Epithelial cell of proximal tubule (primary cell): ENCODE measurements at places on chromosomes 4 and X.

DNA sequence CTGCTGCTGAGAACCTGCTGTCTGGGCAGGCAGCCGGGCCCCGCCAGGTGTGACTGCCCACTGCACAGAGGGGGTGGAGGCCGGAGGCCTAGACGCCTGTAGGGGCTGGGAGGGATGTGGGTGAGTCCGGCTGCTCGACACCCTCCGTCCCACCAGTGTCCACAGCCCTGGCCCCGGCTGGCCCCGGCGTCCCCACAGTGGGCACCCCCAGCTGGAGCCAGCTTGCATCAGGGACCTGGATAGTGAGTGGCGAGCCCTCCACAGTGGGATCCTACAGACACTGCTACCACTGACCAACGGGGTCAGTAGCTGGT, 34.7 kb upstream of the SPON2 start:
- DNase-seq = no peak

- DNase-seq = no peak
Observed at GRCh38 chr4:7467471-7467870, 32.7 kb upstream of the PSAPL1 start.

DNA sequence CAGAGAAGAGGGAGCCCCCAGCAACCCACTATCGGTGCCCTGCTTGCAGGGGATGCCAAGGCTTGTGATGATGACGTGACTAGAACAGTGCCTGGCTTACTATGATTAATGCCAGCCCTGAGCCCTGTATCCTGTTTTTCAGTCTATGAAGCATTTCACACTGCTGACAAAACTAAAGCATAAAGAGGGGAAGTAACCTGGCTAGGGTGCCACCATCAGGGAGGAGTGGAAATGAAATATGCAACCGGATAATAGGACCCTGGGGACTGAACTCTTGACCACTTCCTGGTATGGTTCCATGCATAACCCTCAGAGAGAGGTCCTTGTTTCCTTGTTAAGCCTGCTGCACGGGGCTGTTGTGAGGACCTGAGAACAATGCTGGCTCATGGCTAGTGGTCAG, 50.3 kb downstream of the MED28 start:
- no peak for DNase-seq

GRCh38 chr4:48380583-48381167, 39.3 kb downstream of the SLAIN2 start:
- DNase-seq = no peak

DNA sequence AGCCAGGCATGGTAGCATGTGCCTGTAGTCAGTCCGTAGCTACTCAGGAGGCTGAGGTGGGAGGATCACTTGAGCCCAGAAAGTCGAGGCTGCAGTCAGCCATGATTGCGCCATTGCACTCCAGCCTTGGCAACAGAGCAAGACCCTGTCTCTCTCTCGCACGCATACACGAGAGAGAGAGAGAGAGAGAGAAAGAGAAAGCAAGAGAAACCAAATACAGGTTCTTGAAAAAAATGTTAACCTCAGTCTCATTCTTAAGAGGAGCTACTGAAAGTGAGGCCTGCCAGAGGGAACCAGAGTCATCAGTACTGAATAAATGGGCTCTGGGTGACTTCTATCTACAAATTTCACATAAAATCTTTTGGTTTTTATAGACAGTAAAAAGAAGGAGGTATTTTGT, 42.9 kb downstream of the KIAA0232 start:
- DNase-seq = no peak

GRCh38 chr4:77358315-77358928, 201.4 kb downstream of the CCNG2 start:
- no peak for DNase-seq

DNA sequence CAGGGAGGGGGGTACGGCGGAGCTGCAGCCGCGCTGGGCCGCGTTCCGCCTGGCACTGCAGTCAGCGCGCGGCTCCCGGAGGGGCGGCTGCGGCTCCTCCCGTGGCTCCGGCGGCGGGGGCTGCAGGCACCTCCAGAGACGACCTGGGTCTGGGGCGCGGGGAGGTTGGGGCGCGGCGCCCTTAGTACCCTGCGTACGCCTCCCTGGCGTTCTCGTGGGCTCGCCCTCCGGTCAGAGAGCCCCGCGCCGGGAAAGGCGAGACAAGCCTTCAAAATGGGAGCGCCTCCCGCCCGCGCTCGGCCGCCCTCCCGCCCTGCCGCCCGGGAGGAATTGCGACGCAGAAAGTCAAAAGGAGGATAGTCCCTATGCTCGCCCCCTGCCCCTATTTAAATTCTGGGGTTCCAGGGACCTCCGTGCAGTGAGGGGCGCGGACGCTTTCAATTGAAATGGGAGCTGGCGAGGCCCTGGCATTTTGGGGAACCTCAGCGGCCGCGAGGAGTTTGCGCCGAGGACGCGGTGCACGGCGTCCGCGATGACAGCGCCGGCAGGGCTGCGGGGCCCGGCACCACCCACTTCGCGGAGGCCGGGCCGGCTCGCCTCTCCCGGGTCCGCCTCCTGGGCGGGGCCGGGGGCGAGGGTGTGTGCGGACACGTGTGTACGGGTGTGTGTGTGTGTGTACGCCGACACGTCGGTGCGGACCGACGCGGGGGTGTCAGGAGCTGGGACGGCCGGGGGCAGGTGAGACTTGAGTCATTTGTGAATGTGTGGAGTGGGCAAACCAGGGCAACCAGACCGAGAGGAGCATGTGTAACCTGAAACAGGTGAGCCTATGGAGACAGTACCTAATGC, 544 bp downstream of the HERC3 start:
- DNase-seq = no peak

DNA sequence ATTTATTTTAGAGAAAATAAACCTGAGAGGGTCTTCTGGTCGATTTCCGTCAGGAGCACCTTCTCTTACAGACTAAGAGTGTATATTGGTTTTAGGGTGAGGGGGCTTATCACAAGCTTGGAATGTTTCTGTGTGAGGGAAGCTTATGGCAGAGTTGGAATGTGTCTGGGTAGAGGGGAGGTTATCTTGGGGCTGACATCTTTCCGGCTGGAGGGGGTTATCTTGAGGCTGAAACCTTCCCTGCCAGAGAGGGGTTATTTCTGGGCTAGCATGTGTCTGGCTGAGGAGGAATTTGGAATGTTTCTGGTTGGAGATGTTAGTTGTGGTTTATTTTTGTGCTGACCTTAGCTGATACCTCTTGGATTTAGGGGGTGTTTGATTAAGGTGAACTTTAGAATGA, 1312.1 kb downstream of the ADGRL3 start:
- no peak for DNase-seq

DNA sequence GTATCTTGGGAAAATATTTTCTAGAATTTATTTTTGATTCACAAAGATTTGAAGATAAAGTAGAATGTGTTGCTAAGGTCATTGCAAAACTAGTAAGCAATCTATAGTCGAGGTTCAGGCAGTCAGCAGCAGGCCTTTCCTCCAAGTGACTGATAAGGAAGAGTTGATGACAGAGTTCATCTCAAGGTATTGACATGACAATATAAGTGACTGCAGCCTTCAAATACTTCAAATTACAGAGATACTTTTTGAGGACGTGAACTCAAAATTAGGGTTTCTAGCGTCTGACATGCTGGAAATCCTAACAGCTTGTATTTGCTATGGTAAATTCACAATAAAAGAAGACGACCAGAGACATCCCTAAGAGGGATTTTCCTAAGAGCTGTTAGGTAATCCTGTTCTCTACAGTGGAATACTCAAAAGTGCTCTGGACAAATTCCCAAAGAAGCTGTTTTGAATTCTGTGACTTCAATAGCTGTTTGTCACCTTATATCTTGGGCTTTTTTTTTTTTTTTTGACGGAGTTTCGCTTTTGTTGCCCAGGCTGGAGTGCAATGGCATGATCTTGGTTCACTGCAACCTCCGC, 7.4 kb downstream of the ARHGAP10 start:
- DNase-seq = no peak

- DNase-seq = no peak
Observed at GRCh38 chr4:95898226-95898625, 58.3 kb downstream of the PDHA2 start.

DNA sequence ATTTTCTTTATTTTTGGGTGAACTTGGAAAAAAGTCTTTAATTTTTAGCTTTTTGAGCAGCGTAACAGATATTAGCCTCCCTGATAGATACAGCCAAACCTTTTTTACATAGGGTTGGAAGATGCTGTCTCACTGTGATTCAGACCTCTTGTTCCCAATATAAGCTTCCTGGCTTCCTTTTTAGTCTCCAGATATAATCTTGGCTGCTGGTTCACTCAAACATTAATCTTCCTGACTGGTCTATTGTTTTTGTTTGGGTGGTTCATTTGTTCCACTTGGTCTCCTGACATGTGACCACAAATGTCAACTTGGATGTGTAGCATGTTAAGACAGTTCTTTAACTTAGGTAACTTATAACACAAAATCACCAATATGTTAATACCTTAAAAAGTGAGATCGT, 23.0 kb downstream of the RPA4 start:
- DNase-seq = no peak

- DNase-seq = no peak
Observed at GRCh38 chr4:38024206-38024509, 64.0 kb downstream of the PTTG2 start.

- no peak for DNase-seq
Observed at GRCh38 chrX:143683486-143683885, 37.1 kb downstream of the SPANXN2 start.

GRCh38 chrX:48278958-48279357, 23.8 kb downstream of the SSX1 start:
- no peak for DNase-seq

DNA sequence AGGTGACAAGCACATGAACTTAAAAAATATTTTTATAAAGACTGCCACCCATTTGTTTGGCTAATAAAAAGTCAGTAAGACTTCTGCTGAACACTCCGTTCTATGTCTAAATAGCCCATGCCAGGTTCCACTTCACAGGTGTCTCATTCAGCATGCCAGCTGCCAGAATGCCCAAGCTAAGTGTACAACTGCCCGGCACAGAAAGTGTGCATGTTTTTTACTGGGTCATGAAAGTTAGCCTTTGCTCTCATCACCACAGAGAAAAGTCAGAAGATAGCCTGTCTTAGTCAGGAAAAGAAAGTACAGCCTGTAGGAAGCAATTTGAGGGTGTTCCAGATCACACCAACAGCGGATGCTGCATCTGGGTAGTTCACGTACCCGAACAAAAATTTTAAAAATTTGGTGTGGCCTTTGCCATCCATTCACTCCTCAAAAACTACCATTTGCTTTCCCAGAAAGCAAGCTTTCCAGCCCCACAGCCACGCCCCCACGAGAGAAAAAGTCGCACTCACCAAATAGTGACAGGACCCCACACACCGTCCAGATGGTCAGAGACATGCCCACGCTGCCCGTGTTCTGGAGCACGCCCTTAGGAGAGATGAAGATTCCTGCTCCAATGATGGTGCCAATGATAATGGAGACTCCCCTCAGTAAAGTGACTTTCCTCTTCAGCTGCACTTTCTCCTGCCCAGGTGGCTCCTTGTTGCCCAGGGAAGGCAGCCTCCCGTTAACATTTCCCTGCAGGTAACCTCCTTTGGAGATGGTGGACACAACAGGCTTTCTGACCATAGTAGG, 671 bp downstream of the SLC7A11 start:
- no peak for DNase-seq

- DNase-seq = peak; percentile 22
Observed at GRCh38 chrX:94178145-94178788, 504.3 kb downstream of the FAM133A start.

GRCh38 chrX:40632199-40632598, 9.0 kb downstream of the MPC1L start:
- no peak for DNase-seq

DNA sequence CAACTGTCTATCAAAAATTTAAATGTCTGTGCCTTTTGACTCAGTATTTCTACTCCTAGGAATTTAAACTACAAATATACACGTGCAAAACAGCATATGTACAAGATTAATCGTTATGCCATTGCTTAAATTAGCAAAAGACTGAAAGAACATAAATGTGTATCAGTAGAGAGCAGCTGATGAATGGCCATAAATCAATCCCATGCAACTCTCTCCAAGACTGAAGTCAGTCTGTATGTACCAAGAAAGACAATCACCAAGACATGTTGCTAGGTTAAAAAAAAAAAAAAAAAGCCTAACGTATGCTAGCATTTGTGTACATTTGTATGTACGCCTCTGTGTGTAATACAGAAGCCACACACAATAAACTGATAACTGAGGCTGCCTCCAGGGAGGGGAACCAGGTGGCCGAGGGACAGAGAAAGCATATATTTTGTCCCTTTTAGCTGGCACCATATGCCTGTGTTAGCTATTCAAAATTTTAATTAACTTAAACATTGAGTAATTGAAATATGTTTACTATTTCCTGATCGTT, 130.7 kb downstream of the SH3KBP1 start:
- DNase-seq = no peak

DNA sequence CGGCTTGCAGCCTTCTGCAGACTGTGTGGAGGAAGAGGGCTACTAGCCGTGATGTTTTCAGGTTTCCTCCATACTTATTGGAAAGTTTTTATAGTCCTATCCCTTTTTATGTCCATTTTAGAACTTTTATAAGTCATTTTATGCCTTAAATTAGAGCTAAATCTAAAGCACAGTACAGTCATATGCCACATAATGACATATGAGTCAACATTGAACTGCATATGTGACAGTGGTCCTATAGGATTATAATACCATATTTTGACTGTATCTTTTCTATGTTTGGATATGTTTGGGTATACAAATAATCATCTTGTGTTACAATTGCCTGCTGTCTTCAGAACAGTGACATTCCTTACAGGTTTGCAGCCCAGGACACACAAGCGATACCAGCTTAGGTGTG, 200.2 kb downstream of the SPRY1 start:
- no peak for DNase-seq

DNA sequence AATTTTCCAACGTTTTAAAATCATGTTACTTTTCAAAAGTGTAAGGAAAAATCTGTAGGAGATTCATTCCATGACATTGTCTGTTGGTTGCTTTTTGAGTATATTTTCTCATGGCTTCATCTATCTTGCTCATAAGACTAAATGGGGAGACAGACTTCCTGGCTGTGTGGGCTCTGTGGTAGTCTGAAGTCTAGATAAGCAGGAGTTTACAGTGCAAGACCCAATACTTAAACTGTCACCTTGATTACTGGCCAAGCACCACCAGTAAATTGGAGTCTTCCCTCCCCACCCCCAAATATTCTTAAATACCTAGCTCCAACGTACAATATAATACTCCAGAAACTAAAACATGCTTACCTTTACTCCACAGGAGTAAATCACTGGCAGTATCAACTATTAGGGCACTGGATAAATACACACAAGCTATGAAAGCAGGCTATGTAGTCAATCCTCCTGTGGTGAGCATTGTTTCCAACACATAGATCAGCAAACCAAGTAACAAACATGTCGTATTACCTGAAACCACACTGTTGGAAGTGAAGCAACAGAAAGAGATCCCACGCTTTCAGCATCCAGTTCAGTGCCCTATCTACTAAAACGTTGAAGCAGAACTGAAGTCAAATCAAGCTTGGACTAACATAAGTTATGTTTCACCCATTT, 6.2 kb downstream of the HNRNPD start:
- no peak for DNase-seq

GRCh38 chrX:16278927-16279326, 111.6 kb downstream of the MAGEB17 start:
- DNase-seq = no peak

GRCh38 chr4:173713026-173713425, 183.0 kb upstream of the HAND2 start:
- no peak for DNase-seq

GRCh38 chr4:61246034-61246433, 45.9 kb downstream of the ADGRL3 start:
- no peak for DNase-seq
